ENCODE measurements at places on chromosomes 12 and 14.

DNA sequence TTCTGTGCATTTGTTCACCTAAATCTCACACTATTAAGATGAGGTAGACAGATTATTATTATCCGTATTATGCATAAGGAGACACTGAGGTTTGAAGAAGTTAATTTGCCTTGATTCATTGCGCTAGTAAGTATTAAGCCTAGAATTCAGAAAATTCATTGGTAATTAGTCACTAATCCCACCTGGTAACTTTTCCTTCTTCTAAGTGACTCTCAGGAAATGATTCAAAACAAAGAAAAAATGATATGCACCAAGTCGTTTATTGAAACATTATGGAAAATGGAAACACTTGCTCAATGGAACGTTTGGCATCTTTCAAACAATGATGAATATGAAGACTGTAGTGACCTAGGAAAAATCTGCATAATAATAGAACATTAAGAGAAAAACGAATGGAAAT is 15.2 kb downstream of the RFX4 start:
- DNase-seq = no peak

GRCh38 chr14:59044707-59045106 is 143.8 kb upstream of the DAAM1 start:
- no peak for DNase-seq

DNA sequence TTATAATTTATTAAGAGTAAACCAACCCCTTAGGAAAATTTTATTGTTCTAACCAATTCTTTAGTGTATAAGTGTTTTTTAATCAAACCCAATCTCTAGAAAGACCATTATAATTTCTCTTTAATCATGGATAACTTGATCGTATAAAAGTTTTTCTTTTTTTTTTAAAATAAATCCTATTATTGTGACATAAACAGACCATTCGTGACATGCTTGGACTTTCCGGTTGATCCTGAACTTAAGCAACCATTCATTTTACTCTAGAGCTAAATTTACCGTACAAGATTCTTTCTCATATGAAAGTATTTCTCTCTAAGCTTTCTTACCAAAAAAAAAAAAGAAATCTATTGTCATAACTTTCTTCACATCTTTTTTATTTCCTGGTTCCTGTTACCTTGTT is 32.6 kb upstream of the SLC38A4 start:
- no peak for DNase-seq

DNA sequence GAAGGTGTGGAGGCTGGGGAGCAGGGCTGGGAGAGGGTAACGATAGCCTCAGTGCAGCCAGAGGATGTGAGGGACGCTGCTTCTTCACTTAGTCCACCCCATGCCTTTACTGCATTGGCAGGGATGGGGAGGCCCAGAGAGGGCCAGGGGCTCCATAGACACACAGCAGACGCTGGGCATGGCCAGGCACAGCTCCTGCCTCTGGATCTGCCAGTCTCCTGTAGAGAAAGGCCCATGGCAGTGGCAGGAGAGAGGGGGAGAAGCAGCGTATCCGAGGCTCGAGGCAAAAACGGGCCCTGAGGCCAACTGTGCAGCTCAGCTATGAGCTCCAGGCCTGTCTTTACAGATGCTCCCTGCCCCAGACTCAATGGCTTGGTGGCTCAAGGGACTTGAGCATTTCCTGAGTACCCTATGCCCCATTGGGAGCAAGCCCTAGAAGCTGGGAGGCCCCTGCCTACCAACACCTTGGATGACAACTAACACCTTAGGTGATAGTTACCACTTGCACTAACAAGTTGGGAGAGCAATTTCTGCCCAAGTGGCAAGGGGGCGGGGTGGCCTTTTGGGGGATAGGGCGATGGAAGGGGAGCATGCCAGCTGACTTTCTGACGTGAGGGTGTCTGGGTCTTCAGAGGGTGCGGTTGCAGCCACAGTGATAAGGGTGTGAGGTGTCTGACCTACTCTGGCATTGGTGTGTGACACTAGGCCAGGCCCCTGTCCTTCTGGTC is 5.0 kb upstream of the LBHD2 start:
- DNase-seq = no peak

DNA sequence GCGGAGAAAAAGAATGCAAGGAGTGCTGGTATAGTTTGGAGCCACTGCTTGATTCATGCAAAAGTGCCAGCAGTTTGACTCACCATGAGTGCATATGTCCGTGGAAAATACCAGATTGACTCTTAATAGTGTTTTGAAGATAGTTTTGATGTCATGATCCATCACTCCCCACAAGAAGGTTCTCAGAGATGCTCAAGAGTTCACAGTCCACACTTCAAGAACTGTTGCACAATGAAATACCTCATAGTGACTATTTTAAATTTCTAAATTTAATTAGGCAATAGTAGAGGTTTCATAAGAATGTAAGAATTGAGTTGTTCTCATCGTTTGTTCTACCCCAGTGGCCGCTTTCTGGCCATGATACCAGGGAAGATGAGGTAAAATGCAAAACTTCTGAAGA is 286.6 kb upstream of the RGS6 start:
- DNase-seq = peak; percentile 94

- peak; percentile 68 for DNase-seq
Observed at GRCh38 chr12:9039397-9039977, 50.1 kb downstream of the KLRG1 start.

- no peak for DNase-seq
Observed at GRCh38 chr12:127077262-127078045, 1189.5 kb upstream of the TMEM132C start.

DNA sequence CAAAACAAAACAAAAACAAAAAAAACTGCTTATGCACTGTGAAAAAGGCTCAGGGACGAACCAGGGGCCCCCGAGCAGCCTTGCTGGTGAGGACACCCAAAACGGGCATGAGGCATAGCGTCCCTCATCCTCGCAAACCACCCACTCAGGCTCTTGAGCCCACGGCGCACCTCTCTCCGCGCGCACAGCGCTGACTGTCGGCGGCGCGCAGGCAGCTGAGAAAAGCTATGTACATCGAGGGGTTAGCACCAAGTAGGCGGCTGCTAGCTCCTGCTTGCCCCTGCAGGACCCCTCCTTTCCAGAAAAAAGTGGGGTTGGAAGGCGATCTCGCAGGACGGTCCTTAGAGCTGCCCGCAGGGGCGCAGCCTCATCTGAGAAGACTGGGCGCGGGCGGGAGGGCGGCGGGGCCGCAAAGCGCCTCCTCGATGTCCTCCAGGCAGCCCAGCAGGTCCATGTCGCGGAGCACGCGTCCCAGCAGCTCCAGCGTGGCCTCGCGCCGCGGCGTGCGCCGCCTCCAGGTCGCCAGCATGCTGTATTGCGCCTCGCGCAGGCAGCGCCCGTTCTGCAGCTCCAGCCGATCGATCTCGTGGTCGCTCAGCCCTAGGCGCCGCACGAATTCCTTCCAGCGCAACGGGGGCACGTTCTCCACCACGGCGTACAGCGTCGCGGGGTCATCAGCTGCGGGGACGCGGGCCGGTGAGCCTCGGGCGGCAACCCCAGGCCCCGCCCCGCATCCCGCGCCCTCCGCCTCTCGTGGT is 12.8 kb downstream of the TNFRSF1A start:
- DNase-seq = no peak

DNA sequence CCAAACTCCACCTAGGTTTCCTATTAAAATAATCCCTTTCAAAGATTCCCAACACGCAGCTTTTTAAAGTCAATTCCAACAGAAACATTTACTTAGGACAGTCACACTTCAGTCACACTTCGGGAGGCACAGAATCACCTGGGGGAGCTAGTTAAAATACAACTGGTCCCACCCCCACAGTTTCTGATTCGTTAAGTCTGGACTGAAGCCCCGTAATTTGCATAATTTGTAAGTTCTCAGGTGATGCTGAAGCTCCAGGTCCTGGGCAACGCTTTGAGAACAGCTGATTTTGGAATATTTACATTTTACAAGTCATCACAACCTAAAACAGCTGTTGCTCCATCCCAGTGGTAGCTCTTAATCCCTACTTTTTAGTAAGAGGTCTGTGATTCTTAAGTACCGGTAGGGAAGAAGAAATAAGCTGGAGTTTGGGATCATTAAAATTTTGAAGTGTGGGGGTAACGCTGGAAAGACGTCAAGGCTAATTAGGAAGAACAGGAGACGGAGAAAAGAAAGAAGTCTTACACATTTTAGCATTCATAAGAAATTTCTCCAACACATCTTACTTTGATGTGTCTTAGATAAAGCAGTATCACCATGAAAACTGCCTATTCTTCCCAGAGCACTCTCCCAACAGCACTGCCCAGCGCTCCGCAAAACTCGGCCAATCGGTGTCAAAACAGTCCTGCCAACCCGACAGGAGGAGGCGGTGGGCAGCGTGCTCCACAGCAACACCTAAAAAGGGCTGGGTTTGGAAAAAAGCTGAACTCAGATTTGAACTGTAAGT is 1.1 kb downstream of the IPO8 start:
- DNase-seq = peak; percentile 45

GRCh38 chr12:19121449-19122018 is 8.0 kb upstream of the PLEKHA5 start:
- no peak for DNase-seq

GRCh38 chr14:67423424-67423823 is 11.5 kb upstream of the PLEK2 start:
- DNase-seq = no peak

DNA sequence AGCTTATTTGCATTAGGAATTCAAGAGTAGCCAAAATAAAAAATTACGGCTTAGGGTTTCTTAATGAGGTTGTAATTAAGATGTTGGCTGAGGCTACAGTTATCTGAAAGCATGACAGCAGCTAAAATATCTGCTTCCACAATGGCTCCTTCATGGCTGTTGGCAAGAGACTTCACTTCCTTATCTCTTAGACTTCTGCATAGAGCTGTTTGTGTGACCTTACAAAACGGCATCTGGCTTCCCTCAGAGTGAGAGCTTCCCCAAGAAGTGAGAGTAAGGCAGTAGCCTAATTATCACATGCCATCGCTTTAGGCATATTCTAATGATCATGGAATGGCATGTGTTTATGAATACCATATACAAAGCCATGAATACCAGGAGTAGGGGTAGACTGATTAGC is 57.6 kb downstream of the CCDC59 start:
- peak; percentile 1 for DNase-seq

DNA sequence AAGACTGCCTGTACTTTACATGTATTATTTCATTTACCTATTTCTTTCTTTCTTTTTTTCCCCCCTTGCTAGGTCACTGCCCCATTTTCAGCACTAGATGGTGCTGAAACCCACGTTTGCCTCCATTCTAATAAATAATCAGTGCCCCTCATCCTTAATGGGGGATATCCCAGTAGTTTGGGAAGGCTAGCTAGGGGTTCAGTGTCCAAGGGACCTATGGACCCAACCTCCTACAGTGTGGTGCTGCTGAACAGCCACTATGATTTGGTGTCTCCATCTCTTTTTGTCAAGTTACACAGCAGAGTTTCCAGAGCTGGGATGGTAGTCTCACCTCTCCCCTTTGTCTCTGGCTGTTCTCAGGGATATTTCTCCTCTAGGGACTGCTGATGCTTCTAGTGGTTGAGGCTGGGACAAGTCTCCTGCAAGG is 6.5 kb upstream of the HCFC2 start:
- peak; percentile 54 for DNase-seq

DNA sequence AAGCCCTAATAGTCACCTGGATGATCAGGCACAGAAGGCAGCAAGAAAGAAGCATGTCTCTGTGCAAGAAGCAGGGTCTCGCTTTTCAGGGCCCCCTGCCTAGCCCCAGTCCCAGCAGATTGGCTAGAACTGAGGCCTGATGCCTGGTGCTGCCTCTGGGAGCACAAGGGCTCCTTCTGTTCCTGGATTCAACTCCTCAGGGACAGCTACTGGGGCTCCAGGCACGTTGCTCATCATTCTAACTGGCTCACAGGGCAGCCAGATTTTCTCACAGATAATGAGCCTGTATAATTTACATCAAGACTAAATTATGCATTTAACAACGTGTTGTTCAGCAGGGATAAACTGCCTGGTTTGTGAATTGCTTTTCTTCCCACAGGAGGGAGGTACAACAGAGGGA is 106.5 kb upstream of the PLXNC1 start:
- DNase-seq = no peak

GRCh38 chr12:107536613-107537012 is 149.0 kb upstream of the PWP1 start:
- DNase-seq = peak; percentile 28

DNA sequence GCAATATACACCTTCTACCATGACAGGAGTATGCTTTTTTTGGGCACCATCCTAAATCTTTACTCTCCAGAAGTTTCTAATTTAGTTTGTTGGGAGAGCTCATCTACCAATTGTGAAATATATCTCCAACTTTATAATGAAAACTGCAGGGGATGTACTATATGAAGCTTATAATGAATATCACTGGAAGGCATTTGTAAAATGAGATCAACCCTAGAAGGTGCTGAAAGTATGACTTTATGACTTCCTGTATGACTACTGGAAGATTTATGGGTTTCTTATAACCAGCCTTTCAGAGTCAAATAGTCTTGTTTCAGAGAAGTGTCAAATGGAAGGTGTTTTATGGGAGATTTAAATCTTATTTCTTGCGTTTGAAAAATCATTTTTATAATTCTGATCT is 122.9 kb downstream of the MYRFL start:
- DNase-seq = no peak

DNA sequence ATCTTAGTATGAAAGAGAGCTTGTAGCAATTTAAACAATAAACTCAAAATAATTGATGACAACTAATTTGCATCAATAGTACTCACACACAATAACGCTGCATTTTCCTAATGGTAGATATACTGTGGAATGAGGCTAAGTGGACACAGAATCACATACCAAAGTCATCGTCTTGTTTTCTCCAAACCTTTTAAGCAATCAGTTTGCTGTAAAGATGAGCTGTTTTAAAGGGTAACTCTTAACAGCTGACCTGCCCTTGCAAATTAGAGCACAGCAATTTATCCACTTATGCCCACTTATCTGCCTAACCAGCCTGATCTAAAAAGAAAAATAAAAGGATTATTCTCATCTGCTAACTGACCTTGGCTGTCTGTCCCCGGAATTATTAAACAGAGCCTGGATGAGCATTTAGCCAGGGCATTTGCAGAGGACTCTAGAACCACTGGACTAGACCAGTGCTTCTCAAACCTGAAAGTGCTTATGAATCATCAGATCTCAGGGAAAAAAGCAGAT is 174.3 kb upstream of the BCL2L14 start:
- DNase-seq = no peak

DNA sequence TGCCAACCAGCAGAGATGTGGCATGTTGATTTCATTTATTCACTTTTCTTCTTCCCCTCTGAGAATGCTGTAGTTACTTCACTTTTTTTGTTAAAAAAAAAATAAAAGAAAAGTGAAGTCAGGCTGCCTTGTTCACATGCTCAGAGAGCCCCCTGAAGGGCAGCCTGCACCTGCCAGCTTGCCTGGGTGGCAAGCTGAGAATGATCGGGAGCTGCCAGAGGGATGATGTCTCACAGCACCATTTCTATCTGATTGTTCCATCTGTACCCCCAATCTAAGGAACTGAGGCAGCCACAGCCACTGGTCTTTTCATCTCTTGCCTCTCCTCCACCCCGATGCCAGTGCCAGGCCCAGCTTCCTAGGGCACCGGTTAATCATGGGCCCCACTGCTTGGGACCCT is 118.2 kb downstream of the TSPAN9 start:
- no peak for DNase-seq

DNA sequence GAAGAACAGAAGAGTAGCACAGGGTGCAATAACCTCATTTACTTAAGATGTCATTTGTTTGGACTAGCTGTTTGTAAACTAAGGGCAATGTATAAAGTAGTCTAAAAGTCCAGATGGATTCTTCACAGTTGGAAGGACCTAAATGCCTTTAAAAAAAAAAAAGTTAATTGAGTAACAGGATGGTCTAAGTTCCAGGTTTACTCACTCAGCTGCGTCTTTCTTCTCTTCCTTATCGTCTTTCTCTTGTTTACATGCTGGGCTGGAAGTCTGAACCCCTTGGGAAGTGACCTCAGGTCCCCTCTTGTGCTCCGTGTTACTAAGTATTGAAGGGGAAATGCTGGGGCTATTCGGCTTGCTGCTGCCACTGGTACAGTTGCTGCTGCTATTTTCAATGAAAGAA is 82.5 kb downstream of the SH2B3 start:
- peak; percentile 87 for DNase-seq

GRCh38 chr12:44930972-44931600 is 55.0 kb upstream of the NELL2 start:
- peak; percentile 69 for DNase-seq
